ENCODE measurements at places on chromosomes 13 and 19.

- no peak for DNase-seq
Measured at GRCh38 chr19:4830332-4830731, 1.2 kb downstream of the TICAM1 start.

- DNase-seq, result no peak
Measured at GRCh38 chr13:111225810-111226546, 94.5 kb upstream of the TEX29 start.

- DNase-seq, result no peak
Measured at GRCh38 chr13:20129076-20129475, 31.8 kb downstream of the GJA3 start.

DNA sequence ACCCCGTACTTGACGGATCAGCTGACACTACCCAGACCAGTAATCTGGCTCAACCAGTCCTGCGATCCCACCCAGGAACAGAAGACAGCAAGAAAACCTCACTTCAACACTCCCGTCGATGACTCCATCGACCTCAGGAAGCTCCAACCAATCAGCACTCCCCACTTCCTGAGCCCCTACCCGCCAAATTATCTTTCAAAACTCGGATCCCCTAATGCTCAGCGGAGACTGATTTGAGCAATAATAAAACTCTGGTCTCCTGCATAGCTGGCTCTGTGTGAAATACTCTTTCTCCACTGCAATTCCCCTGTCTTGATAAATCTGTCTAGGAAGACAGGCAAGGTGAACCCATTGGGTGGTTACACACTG lies 1.2 kb downstream of the LSM4 start:
- DNase-seq, result no peak

DNA sequence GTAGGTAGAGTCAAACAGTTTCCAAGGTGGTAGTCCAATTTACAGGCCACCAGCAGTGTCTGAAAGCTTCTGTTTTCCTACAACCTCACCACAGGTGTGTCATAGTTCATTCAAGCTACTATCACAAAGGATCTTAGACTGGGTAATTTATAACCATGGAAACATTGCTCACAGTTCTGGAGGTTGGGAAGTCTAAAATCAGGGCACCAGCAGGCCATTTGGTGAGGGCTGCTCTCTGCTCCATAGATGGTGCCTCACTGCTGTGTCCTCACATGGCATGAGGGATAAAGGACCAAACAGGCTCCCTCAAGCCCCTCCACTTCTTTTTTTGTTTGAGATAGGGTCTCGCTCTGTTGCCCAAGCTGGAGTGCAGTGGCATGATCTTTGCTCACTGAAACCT lies 60.6 kb downstream of the ING1 start:
- no peak for DNase-seq

DNA sequence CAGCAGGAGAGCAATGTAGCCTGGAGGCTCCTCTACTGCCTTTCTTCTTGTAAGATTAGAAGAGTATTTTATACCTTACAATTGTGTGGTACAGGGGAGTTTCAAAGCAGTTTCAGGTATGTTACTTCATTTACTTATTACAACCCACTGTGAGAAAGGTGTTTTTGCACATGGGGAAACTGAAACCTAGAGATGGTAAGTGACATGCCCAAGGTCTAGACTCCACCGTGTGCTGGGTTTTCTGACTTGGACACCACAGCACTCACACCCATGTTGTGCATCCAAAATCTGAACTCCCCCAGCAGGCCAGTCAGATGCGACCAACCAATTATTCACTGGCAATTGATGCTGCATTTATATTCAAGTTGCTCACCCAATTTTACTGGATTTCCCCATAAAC lies 22.8 kb downstream of the ERICH6B start:
- no peak for DNase-seq

GRCh38 chr19:30442674-30443073 lies 70.5 kb downstream of the ZNF536 start:
- no peak for DNase-seq

DNA sequence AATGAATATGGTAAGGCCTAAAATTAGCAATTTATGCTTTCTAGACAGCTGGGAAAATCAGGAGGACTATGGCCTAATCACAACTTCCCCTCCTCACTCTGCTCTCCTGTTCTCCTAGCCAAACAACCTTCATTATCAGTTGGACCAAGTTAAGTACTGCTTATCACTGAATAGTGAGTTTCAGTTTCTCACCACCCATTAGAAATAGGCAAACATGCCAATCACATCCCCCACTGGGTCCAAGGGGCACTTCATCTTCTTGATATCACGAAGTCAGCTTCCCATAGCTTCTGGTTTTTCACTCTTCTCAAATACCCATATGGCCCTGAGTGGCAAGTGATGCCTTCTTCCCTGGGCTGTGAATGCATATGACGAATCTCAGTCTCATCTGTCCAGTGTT lies 689.6 kb downstream of the SLITRK5 start:
- DNase-seq, result no peak

GRCh38 chr19:15584095-15584494 lies 30.9 kb upstream of the CYP4F8 start:
- DNase-seq, result no peak

DNA sequence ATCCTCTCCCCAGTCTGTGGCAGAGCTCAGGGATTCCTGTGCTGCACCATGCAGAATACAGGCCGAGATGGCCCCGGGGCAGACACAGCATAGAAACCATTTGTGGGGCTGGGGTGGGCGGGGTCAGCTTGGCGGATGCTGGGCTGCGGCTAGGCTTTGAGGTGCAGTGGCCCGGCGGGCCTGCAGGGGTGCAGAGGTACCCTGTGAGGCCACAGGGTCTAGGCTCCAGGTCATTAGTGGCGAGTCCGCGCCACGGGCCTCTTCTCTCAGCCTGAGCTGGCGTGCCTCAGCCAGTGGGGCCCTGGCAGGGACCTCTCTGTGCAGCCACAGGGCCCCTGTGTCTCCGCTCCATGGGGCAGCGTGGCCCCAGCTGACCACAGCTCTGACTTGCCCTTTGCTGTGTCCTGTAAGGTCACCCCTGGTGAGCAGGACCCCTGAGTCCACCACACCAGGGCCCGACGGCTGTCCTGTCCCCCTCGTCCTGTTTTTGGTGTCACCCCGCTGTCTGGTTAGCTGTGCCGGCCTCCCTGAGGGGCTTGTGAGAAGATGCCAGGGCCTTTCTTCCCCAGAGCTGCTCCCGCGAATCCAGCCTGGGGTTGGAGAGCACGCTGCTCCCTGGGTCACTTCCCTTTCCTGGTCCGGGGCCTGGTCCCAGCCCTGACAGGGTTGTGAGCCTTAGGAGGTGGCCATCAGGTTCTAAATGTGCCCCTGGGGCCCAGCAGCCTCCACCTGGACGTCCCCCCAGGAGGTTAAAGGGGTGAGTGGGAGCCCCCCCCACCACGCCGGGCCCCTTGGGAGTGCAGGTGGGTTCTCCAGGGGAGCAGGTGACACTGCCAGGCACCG lies 12.1 kb downstream of the KDM4B start:
- no peak for DNase-seq

- DNase-seq, result no peak
Measured at GRCh38 chr19:13010038-13010991, 15.0 kb downstream of the NFIX start.

GRCh38 chr19:4173479-4174212 lies 8.7 kb downstream of the SIRT6 start:
- DNase-seq, result no peak

DNA sequence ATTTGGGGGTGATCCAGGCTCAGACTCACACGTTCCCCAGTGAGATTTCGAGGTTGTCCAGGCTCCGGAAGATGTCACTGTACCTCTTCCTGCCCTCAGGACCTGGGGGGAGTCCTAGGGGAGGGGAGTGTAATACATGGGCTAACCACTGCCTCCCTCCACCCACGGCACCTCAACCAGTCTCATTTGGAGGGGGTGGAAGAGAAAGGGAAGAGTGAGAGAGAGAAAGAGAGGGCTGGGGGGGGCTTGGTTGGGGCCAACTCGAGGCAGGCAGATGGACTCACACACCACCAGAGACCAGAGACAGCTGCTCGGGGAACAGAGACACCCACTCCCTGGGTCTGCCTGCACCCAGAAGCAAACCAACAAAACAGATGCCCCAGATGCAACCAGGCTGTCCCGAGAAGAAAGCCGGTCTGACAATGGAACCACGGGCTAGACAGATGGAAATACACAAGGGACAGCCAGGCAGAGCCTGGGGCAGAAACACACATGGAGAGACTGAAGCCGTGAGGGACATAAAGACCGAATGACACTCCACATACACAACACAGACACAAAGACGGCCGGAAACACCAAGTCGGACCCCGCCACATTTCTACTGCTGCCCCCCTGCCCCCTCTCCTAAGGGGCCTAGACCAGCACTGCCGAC lies 825 bp downstream of the GMIP start:
- no peak for DNase-seq

DNA sequence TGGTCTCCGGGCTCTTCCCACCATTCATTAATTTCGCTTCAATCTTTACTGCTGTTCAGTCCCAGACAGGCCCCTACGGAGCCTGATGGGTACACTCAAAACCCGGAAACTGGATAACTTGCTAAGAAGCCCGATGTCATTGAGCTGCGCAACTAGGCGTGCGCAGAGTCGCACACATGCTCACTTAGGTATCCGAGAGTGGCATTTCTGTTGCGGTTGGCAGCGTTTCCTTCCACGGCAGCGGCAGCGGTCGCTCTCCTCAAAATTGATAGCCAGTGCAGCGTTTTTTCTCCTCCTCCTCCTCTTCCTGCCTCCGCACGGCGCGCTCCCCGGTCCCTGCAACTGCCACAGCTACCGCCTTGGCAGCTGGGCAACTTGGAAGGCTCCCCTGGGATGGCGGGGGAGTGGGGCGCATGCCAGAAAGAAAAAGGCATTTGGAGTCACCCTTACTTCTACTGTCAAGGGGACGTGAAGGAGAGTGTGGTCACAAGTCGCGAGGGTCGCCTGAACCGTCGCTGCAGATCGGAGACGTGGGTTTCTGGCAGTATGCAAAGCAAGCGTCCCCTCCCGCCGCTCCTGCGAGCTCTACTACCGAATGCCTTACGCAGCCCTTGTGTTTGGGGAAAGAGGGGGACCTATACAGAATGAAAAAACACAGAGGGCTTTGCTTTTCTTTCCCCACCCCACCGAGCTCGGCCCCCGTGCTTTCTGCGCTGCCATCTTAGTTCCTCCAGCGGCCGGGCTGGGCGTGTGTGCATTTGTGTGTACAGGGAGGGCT lies 2.4 kb upstream of the MYCBP2 start:
- peak; percentile 61 for DNase-seq

DNA sequence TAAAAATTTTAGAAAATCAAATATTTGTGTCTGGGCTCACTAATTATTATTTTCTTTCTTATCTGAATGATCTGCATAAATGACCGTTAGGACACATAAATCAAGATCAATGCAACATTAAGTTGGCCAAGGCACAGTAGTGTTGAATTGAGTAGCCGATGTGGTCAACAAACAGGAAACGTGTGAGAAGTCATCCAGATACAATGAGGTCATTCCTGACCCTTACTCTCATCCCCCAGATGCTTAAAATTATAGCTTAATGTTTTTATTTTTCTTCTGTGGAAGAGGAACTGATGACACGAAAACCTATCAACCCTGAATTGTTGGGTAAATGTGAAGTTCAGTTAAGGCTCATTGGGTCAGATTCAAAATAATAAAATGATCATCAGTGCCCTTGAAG lies 222.9 kb downstream of the RFC3 start:
- DNase-seq, result no peak

- DNase-seq, result no peak
Measured at GRCh38 chr13:43822969-43823368, 36.2 kb upstream of the ENOX1 start.

- DNase-seq, result no peak
Measured at GRCh38 chr19:8097681-8098567, 45.4 kb downstream of the CCL25 start.

DNA sequence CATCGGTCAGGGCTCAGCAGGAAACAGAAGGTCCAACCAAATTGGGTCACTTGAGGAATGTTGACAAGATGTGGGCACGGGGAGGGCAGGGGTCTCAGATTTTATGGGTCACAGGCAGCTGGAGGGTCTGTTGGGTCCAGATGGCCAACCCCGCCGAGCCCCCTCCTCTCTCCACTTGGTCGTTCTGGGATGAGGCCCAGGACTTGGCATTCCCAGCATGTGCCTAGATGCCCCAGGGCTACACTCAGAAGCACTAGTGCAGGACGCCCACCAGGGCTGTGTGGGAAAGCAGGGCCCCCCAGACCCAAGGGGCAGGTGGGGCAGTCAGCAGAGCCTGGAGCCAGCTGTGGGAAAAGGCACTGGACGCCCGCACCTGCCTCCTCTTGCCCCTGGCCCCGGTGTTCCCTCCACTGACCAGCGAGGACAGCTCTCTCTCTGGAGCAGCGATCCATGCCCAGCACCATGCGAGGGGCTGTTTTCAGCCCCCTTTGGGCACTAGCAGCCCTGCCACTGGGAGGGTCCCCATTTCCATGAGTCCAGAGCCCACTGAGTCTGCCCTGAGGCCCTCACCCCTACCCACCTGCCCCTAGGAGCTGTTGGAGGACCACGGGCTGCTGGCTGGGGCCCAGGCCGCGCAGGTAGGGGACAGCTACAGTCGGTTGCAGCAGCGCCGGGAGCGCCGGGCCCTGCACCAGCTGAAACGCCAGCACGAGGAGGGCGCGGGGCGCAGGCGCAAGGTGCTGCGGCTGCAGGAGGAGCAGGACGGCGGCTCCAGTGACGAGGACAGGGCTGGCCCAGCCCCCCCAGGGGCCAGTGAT lies 26.0 kb downstream of the DHX34 start:
- DNase-seq, result no peak

DNA sequence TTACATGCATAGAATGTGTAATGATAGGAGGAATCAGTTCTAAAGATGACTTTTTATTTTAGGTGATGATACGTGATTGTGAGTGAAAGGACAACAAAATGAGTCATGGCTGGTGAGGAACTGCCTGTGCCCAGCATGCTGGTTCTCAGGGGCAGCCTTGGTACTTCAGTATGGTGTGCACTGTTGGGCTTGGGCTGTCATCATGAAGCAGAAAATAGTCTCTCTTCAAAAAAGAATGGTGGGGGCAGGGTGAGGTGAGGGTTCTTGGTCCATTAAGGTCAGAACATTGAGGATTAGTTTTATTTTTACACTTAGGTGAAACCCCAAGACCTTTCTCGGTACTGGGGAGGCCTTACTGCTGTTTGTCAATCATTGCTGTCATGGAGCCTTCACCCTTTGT lies 309.5 kb downstream of the MTUS2 start:
- no peak for DNase-seq

DNA sequence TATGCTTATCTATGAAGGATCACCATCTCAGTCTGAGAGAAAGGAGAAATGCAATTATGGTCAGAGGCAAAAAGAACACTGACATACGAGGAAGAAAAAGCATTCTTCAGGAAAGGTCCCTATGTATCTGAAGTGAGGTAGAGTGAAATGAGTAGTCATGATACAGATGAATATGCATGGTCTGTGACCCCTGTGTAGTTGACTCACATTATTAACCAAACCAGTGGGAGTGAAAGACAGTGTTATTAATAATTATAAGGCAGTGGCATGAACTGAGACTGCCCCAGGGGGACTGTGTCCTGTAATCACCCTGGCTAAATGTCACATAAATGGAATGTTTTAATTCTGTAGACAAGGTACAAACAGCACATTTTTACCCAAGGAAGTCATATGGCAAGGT lies 1320.2 kb upstream of the PCDH9 start:
- no peak for DNase-seq
